ENCODE measurements at places on chromosomes 16 and 17. TPM values are rescaled to one million over a fixed set of nuclear protein-coding genes. Genes with fewer than 3 reads are reported as not detected.

- no peak overlapping the region for H3K27ac ChIP-seq
- no peak overlapping the region for H3K4me3 ChIP-seq
- no peaks in the 10 kb centered on the region for H3K27me3 ChIP-seq
- DNase-seq = no peak
Observed at GRCh38 chr16:892006-892405, 78.8 kb downstream of the LMF1 start.

DNA sequence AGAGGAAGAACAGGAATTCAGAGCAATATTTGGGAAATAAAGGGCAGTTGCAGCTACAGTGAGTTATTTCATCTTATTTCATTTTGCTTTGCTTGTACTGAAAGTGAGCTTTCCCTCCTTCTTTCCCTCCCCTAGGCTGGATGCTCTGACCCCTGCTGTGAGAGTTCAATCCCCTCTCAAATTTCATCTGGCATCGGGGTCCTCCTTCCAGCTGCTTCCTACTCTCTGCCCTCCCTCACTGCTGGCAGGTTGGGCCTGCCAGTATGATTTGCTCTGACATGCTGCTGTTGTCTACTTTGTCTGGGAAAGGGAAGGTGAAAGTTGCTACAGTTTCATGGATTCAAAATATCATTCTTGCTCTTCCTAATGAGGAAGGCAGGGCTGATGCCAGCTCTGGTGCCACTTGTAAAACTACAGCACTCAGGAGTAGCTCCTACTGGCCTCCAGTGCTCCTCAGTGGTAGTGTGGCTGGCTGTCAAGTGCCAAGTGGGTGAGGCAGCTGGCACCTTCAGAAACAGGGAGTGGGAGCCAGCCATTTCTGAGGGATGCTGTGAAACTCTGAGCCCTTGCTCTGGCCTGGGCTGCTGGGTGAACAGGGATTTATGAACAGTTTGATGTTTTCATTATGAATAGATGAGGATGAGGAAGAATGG is 408.6 kb downstream of the HAPSTR1 start:
- H3K27me3 ChIP-seq = no peaks in the 10 kb centered on the region
- DNase-seq = no peak
- H3K36me3 ChIP-seq = no peaks in the 10 kb centered on the region
- H3K4me3 ChIP-seq = no peak overlapping the region
- H3K4me1 ChIP-seq = no peaks in the 10 kb centered on the region

GRCh38 chr17:33870936-33871335 is 384.1 kb upstream of the CCL2 start:
- H3K36me3 ChIP-seq = no peaks in the 10 kb centered on the region
- H3K4me1 ChIP-seq = no peaks in the 10 kb centered on the region
- no peak for DNase-seq
- H3K4me3 ChIP-seq = no peak overlapping the region
- H3K27ac ChIP-seq = no peak overlapping the region

DNA sequence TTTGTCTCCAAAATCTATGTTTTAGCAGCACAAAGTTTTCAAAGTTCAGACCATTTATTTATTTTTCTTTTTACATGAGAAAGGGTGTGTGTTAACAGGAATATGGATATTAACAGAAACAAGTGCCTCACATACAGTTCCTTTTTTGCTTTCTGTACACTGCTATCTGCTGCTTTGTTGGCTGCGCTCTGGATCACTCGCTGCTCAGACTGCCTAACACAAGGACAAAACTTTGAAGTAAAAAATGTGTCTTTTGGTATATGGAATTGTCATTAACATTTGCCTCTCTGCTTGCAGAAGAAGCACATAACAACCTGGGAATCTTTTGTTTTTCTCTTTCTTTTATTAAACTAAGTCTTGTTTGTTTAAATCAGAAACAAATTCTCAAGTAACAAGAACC is 262.8 kb downstream of the ZFHX3 start:
- H3K27me3 ChIP-seq = peaks cover 23% of the 10 kb centered on the region
- no peak for DNase-seq
- H3K4me1 ChIP-seq = no peaks in the 10 kb centered on the region
- no peak overlapping the region for H3K4me3 ChIP-seq

DNA sequence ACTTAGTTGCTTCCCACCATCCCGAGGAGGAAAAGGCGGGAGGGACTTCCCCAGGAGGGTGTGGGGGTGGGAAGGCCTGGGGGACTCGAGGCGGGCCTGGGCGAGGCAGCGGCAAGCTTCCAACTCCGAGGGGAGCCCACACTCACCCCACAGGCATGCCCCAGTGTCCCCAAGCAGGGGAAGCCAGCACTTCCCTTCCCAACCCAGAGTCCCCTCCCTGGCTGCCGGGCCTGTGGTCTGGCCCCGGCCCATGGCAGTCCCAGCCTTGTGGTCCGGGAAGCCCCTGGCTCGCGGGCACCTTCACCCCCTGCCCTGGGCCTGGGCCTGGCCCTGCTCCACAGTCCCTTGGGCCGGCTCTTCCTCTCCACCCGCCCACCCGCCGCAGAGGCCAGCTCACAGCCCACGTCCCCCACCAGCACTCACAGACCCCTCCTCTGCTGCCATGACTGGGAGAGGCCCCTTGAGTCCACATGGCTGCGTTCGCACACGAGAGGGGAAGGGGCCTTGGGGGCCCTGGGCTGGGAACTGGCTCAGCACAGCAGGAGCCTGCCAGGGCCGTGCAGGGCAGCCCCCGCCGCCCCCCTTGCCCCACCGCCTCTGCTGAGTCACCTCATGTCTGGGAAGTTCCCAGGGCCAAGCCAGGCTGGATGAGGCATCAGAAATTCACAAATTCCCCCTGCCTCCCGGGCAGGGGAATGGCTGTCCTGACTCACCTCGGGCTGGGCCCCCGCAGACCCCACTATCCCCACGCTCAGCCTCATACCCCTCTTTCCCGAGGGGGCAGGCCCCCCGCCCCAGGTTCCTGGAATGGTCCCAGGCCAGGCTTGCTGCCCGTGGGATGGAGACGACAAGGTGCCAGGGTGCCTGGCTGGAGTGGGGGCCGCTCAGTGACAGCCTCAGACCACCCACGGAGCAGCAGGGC is 27.8 kb downstream of the BAHCC1 start:
- H3K4me3 ChIP-seq = no peak overlapping the region
- H3K27me3 ChIP-seq = no peaks in the 10 kb centered on the region

- DNase-seq = no peak
- no peak within 1 kb of the TSS for H3K4me3 ChIP-seq
- no peaks in the 10 kb centered on the region for H3K27me3 ChIP-seq
- H3K27ac ChIP-seq = no peak within 1 kb of the TSS
Observed at GRCh38 chr17:4560421-4560820, at the start of gene GGT6. Gene GGT6, minus strand, starts transcription at chr17:4560577. Its CDS starts 56 bp downstream, at chr17:4560521.

GRCh38 chr16:8915722-8916301 is 33.7 kb downstream of the LITAFD start:
- no peak for DNase-seq
- no peak overlapping the region for H3K4me3 ChIP-seq
- no peaks in the 10 kb centered on the region for H3K27me3 ChIP-seq

GRCh38 chr17:3974138-3974687 is 10.0 kb upstream of the ATP2A3 start:
- no peak overlapping the region for H3K27ac ChIP-seq
- peaks cover 11% of the 10 kb centered on the region for H3K27me3 ChIP-seq
- no peaks in the 10 kb centered on the region for H3K36me3 ChIP-seq
- no peak for DNase-seq
- H3K4me1 ChIP-seq = peaks cover 8% of the 10 kb centered on the region
- H3K4me3 ChIP-seq = no peak overlapping the region

DNA sequence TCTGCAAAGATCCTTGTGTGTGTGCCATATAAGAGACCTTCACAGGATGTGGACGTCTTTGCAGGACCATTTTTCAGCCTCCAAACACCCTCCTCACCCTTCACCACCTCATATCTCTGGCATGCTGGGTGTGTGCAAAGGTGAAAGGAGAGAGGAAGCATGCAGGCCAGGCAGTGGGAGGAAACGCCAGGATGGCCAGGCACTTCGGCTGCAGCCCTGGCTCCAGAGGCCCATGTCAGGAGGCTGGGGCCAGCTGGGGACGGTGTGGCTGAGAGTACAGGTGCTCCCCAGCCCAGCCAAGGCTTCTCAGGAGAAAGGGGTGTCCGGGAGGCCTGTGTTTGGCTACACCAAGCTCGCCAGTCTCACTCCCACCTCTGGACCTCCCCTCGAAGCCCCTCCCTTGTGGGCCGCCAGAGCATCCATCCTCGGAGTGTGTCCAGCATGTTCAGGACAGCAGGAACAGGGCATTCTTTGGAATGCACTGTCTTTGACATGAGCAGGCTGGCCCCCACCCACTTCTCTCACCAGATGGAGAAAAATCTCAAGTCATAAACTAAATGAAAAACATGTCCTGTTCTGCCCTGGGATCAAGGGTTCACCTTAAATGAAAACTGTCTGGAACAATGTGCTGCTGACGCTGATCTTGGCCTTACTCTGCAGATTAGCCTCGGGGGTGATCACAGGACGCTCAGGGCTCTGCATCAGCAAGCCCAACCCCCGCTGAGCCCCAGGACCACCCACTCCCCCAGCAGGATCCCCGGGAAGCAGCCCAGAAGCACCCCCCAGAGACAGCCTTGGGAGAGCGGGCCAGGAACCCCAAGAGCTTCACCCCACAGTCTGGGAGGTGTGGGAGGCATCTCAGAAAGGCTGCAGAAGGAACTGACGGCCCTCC is 15.9 kb downstream of the PEMT start:
- peaks cover 5% of the 10 kb centered on the region for H3K36me3 ChIP-seq
- no peak overlapping the region for H3K4me3 ChIP-seq
- H3K27me3 ChIP-seq = no peaks in the 10 kb centered on the region
- DNase-seq = no peak

GRCh38 chr16:65956100-65956499 is 410.4 kb upstream of the CDH5 start:
- H3K27ac ChIP-seq = no peak overlapping the region
- H3K4me1 ChIP-seq = no peaks in the 10 kb centered on the region
- H3K4me3 ChIP-seq = no peak overlapping the region
- DNase-seq = no peak

DNA sequence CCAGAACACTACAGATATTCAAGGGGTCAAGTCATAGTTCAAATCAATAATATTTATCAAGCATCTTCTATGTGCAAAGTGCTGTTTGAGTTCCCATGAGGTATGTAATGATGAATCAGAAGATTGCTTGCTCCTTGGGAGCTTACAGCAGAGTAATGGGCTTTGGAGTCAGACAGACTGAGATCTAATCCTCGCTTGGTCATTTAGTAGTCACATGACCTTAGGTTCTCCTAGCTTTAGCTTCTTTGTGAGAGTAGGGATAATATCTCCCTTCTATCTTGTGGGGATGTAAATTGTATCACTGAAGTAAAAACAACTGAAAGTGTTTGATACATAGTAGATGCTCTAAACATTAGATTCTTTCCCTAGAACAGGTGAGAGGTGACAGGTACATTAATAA is 30.1 kb downstream of the SNX11 start:
- H3K4me1 ChIP-seq = no peaks in the 10 kb centered on the region
- H3K27ac ChIP-seq = no peak overlapping the region
- peaks cover 47% of the 10 kb centered on the region for H3K36me3 ChIP-seq

- no peaks in the 10 kb centered on the region for H3K27me3 ChIP-seq
- H3K4me1 ChIP-seq = no peaks in the 10 kb centered on the region
- no peaks in the 10 kb centered on the region for H3K36me3 ChIP-seq
Observed at GRCh38 chr16:55078699-55079410, 148.2 kb downstream of the IRX5 start.

DNA sequence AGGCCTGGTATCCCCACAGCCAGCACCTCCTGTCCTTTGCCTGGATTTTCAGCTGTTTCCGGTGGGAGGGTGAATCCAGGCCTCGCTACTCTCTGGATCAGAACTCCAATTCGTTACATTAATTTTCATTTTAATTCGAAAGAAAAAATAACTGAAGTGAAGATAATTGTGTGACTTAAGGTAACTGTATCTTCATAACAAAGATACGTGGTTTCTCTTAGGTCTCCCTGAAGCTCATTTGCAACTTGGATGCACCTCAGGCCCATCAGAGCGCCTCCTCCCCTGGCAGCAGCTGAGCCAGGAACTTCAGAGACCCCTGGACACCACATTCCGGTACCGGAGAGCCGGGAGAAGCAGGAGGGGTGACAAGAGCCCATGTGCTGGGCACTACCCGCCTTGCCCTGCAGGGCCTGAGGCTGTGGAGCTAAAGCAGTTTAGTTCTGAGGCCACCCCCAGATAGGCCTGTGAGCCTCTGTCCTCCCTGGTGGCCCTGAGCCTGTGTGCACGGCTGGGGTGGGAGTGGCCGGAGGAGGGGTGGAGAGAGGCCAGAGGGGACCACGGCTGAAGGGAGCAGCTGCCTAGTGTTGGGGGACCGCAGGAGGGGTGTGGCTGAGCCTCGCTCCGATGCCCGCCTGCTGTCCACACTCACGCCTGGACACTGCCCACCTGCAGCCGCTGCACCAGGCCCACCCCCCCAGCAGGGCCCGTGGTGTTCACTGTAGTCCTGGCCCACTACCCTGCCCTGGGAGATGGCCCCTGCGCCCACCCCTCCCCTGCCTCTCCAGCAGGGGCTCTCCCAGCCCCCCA is 11.4 kb upstream of the DUS1L start:
- H3K27me3 ChIP-seq = no peaks in the 10 kb centered on the region
- no peak overlapping the region for H3K4me3 ChIP-seq
- H3K27ac ChIP-seq = no peak overlapping the region
- no peaks in the 10 kb centered on the region for H3K4me1 ChIP-seq
- peaks cover 9% of the 10 kb centered on the region for H3K36me3 ChIP-seq
- no peak for DNase-seq

GRCh38 chr17:69669441-69670178 is 255.1 kb downstream of the MAP2K6 start:
- no peak for DNase-seq
- no peaks in the 10 kb centered on the region for H3K27me3 ChIP-seq
- no peak overlapping the region for H3K27ac ChIP-seq
- H3K36me3 ChIP-seq = no peaks in the 10 kb centered on the region

DNA sequence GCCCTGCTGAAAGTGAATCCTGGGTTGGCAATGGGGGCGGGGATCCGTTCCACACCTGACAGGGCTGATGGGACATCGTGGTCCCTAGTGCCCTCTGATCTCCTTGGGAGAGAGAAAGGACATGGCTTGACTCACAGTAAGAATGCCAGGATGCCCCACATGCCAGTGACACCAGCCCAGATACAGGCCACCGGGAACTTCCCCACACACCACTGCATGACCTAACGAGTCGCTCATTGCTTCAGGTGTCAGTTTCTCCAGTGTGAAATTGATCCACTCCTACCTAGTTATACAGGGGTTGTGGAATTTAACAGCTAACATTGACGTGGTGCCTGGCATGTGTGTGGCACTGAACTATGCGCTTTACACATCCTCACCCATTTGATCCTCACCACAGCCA is 7.5 kb downstream of the CD300LG start:
- no peak overlapping the region for H3K4me3 ChIP-seq
- H3K4me1 ChIP-seq = no peaks in the 10 kb centered on the region
- DNase-seq = no peak
- no peaks in the 10 kb centered on the region for H3K36me3 ChIP-seq

GRCh38 chr16:74111456-74111982 is 185.1 kb upstream of the PSMD7 start:
- H3K4me3 ChIP-seq = no peak overlapping the region
- H3K27me3 ChIP-seq = no peaks in the 10 kb centered on the region
- no peaks in the 10 kb centered on the region for H3K36me3 ChIP-seq
- no peak for DNase-seq
- H3K27ac ChIP-seq = no peak overlapping the region

GRCh38 chr17:42678951-42679491 is 2.2 kb upstream of the PLEKHH3 start:
- peaks cover 73% of the 10 kb centered on the region for H3K27me3 ChIP-seq
- H3K27ac ChIP-seq = peak overlapping the region; percentile 62
- DNase-seq = no peak
- no peaks in the 10 kb centered on the region for H3K36me3 ChIP-seq
- H3K4me1 ChIP-seq = peaks cover 41% of the 10 kb centered on the region

The PRSS27 gene
- total RNA-seq = 1.1 TPM

The INCA1 gene
- 0.38 TPM for total RNA-seq

The PERCC1 gene
- total RNA-seq = 1.2 TPM

The EFNB3 gene
- total RNA-seq = 0.07 TPM

The MT4 gene
- not detected for total RNA-seq

The GGA3 gene
- 118 TPM for total RNA-seq

The SNRNP25 gene
- total RNA-seq = 6.8 TPM

Measured in T-cell (primary cell).